ENCODE measurements at places on chromosomes 7 and 10. TPM values are rescaled to one million over a fixed set of nuclear protein-coding genes. Genes with fewer than 3 reads are reported as not detected.

- no peaks in the 10 kb centered on the region for H3K27me3 ChIP-seq
- no peaks in the 10 kb centered on the region for H3K36me3 ChIP-seq
- H3K27ac ChIP-seq = no peak overlapping the region
- H3K4me3 ChIP-seq = no peak overlapping the region
These were observed 66.6 kb downstream of the CAV1 start for GRCh38 chr7:116591202-116592040.

DNA sequence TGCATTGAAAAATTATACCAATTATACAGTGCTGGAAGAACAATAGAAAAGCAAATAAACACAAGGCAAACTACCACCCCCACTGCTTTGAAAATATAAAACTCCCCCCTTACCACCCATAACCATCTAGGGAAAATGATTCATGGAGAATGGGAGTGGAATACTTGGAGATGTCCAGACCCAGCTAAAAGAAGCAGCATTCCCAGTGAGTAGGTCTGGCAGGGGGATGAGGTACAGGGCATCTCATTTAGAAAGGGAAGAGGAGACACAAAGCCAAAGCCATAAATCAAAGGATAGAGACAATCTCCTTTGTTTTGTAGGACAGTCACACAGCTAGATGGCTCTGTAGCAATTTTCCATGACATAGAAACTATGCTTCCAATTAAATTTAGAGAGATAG lies 36.0 kb upstream of the DGKI start:
- H3K27ac ChIP-seq = no peak overlapping the region
- DNase-seq = no peak
- H3K4me1 ChIP-seq = no peaks in the 10 kb centered on the region
- H3K36me3 ChIP-seq = peaks cover 23% of the 10 kb centered on the region

Gene SMO
- total RNA-seq = 32.9 TPM

GRCh38 chr10:122154545-122155366 lies 116.3 kb upstream of the BTBD16 start:
- H3K27ac ChIP-seq = peak overlapping the region; percentile 83
- no peaks in the 10 kb centered on the region for H3K27me3 ChIP-seq
- peak; percentile 88 for DNase-seq
- H3K4me3 ChIP-seq = peak overlapping the region; percentile 6
- no peaks in the 10 kb centered on the region for H3K36me3 ChIP-seq
- peaks cover 3% of the 10 kb centered on the region for H3K4me1 ChIP-seq

DNA sequence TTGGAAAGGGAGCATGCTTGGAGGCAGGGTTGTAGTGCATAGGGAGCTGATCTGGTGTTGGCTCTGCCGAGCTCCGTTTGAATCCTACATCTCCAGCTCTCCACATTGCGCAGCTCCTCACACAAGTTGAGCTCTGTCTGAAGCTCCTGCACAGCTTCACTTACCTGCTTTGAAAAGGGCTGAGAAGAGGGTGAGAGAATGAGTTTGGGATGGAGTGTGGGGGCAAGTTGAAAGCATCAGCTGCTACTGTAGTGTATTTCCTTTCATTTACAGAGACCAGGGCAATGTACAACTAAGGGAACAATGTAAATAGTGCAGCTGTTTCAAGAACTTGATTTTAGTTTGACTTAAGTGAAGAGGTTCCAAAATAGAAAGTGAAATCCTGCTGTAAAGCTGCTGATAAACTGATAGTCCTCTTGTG lies 88.5 kb downstream of the VTI1A start:
- H3K4me3 ChIP-seq = no peak overlapping the region
- no peaks in the 10 kb centered on the region for H3K4me1 ChIP-seq
- no peaks in the 10 kb centered on the region for H3K36me3 ChIP-seq
- H3K27ac ChIP-seq = no peak overlapping the region
- no peak for DNase-seq

Gene ZNF438
- total RNA-seq = 10.1 TPM

DNA sequence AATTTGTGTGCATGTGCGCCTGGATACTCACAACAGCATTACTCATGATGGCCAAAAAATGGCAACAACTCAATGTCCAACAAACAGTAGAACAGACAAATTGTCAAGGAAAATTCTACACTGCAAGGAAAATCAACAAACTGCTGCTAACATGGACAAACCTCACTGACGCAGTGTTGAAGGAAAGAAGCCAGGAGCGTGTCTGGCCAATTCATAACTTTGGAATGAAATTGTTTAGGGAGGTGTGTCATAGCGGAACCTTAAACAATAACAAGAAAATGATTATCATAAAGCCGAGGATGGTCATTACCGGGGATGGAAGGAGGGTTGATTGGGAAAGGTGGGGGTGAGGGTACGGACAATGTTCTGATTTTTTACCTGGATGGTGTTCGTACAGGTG lies 29.1 kb downstream of the ALOX5 start:
- H3K4me1 ChIP-seq = no peaks in the 10 kb centered on the region
- H3K4me3 ChIP-seq = no peak overlapping the region
- no peak overlapping the region for H3K27ac ChIP-seq

Gene TLX1
- 0.05 TPM for total RNA-seq

DNA sequence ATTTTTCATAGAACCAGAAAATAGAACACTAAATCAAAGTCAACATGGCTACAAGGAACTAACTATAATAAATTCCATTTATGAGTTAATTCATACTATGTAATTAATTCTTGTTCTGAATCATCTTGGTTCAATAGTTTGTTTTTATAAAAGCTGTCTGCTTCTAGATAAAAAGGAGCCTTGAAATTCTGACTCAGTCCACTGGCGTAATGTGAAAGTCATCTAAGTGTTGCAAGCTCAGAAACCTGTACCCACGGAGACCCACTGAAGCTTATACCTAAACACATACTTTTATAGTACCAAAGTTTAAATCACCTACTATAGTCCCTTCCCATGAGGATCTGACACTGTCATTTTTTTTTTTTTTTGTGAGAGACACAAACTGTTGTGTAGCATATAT lies 489.4 kb downstream of the SEMA3D start:
- no peak for DNase-seq
- H3K36me3 ChIP-seq = no peaks in the 10 kb centered on the region
- no peaks in the 10 kb centered on the region for H3K27me3 ChIP-seq
- no peak overlapping the region for H3K4me3 ChIP-seq
- no peaks in the 10 kb centered on the region for H3K4me1 ChIP-seq

- H3K27ac ChIP-seq = no peak overlapping the region
- no peak for DNase-seq
- H3K27me3 ChIP-seq = no peaks in the 10 kb centered on the region
- H3K4me1 ChIP-seq = no peaks in the 10 kb centered on the region
- peaks cover 8% of the 10 kb centered on the region for H3K36me3 ChIP-seq
- H3K4me3 ChIP-seq = no peak overlapping the region
These were observed 11.2 kb downstream of the IQCE start for GRCh38 chr7:2570021-2570420.

DNA sequence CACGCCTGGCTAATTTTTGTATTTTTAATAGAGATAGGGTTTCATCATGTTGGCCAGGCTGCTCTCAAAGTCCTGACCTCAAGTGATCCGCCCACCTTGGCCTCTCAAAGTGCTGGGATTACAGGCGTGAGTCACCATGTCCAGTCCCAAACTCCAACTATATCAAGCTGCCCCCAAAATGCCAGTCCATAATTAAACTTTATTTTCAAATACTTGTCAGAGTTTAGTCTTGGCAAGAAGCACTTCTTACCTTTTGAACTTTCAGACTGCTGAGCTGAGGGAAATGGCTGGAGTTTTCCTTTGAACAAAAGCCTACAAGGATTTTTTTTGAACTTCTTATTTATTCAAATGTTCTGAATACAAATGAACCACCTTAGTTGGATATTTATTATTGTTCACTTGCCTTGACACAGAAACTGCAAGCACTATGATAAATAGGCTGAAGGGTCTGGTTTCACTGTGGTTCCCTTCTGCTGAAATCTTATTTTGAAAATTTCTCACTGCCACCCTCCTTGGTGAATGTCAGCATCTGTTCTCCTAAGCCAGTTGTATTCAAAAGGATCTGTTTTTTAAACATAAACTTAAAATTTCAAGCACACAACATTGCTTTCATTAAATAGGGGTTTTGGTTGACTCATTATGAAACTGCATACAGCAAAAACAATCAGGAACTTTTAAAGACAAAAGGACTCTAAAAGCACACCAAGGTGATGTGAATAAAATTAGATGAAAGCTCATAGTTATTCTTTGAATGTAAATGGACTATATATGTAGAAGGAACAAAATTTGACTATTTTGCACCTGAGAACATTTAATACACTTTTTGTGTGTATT lies 101.7 kb upstream of the SLC26A5 start:
- H3K27me3 ChIP-seq = no peaks in the 10 kb centered on the region
- no peak overlapping the region for H3K27ac ChIP-seq
- no peaks in the 10 kb centered on the region for H3K4me1 ChIP-seq
- DNase-seq = no peak
- no peaks in the 10 kb centered on the region for H3K36me3 ChIP-seq

DNA sequence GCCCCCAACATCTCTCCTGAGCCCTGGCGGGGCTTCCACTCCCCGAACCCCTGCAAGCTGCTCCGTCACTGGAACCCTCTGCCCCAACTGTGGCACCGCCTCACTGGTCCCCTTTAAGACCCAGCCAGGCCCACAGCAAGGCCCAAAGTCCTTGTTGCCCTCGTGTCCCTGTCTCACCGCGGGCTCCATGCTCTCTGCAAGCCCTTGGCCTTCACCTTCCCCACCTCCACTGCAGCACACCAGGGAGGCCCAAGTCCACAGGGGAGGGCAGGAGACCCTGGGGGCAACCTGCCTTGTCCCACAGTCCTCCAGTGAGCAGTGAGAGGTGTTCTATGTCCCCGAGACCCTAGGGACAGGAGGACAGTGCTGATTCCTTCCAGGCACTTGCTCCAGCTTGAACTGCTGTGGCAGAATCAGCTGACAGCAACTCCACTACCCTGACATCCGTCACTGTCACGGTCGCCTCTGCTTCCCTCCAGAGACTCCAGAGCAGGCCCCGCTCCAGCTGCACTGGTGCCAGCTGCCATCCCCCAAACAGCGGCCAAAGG lies 105.3 kb downstream of the CYTH3 start:
- no peak overlapping the region for H3K4me3 ChIP-seq
- H3K27ac ChIP-seq = no peak overlapping the region
- DNase-seq = no peak
- no peaks in the 10 kb centered on the region for H3K4me1 ChIP-seq
- H3K27me3 ChIP-seq = no peaks in the 10 kb centered on the region

DNA sequence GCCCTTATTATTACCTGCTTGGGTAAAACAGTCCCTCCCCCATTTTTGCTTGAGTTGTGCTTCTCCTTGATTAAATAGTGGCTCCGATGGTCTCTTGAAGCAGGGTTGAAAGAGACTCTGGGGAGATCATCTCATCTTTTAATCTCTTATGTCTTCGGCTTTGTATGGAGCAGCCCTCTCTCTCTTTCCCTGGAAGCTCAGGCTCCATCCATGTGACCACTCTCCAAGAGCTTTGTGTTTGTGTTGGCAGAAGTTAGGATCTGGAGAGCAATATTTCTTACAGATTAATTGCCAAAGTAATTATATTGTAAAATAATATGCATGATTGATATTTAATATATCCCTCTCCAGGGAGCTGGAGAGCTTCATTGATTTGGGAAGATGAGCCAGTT lies 76.9 kb downstream of the LRRC4 start:
- no peak for DNase-seq
- H3K27ac ChIP-seq = no peak overlapping the region
- H3K36me3 ChIP-seq = no peaks in the 10 kb centered on the region

Gene ANXA8L1
- total RNA-seq = 15.0 TPM

GRCh38 chr10:70575874-70576802 lies 26.4 kb downstream of the PRF1 start:
- H3K4me1 ChIP-seq = no peaks in the 10 kb centered on the region
- no peaks in the 10 kb centered on the region for H3K27me3 ChIP-seq
- DNase-seq = peak; percentile 23
- H3K4me3 ChIP-seq = no peak overlapping the region
- no peak overlapping the region for H3K27ac ChIP-seq
- no peaks in the 10 kb centered on the region for H3K36me3 ChIP-seq

Gene CALHM3
- not detected for total RNA-seq

Gene SFRP4
- total RNA-seq = 3.2 TPM

GRCh38 chr7:71210220-71210619 lies 78.3 kb downstream of the GALNT17 start:
- H3K27me3 ChIP-seq = no peaks in the 10 kb centered on the region
- DNase-seq = no peak
- no peaks in the 10 kb centered on the region for H3K36me3 ChIP-seq
- H3K27ac ChIP-seq = no peak overlapping the region
- H3K4me1 ChIP-seq = no peaks in the 10 kb centered on the region

GRCh38 chr10:106772957-106773356 lies 391.5 kb downstream of the SORCS1 start:
- H3K27me3 ChIP-seq = no peaks in the 10 kb centered on the region
- no peaks in the 10 kb centered on the region for H3K4me1 ChIP-seq
- no peaks in the 10 kb centered on the region for H3K36me3 ChIP-seq
- DNase-seq = no peak
- H3K4me3 ChIP-seq = no peak overlapping the region
- no peak overlapping the region for H3K27ac ChIP-seq

GRCh38 chr7:85630904-85631600 lies 444.2 kb upstream of the SEMA3D start:
- no peak overlapping the region for H3K4me3 ChIP-seq
- no peak overlapping the region for H3K27ac ChIP-seq
- no peaks in the 10 kb centered on the region for H3K4me1 ChIP-seq
- no peaks in the 10 kb centered on the region for H3K27me3 ChIP-seq

GRCh38 chr7:80771523-80771922 lies 133.1 kb downstream of the CD36 start:
- H3K4me1 ChIP-seq = peaks cover 2% of the 10 kb centered on the region
- H3K27me3 ChIP-seq = no peaks in the 10 kb centered on the region
- H3K36me3 ChIP-seq = no peaks in the 10 kb centered on the region
- DNase-seq = no peak
- no peak overlapping the region for H3K4me3 ChIP-seq

Gene LRRN3
- 0.32 TPM for total RNA-seq

Gene UNC5B
- 58.4 TPM for total RNA-seq

- H3K27me3 ChIP-seq = no peaks in the 10 kb centered on the region
- no peak overlapping the region for H3K27ac ChIP-seq
- H3K4me1 ChIP-seq = no peaks in the 10 kb centered on the region
- H3K36me3 ChIP-seq = no peaks in the 10 kb centered on the region
These were observed 27.4 kb upstream of the UBE3C start for GRCh38 chr7:157111311-157111710.

- no peaks in the 10 kb centered on the region for H3K4me1 ChIP-seq
- H3K27me3 ChIP-seq = no peaks in the 10 kb centered on the region
- H3K27ac ChIP-seq = no peak overlapping the region
- no peak overlapping the region for H3K4me3 ChIP-seq
These were observed 79.3 kb downstream of the CNOT4 start for GRCh38 chr7:135430626-135431025.

Data from prostate gland (tissue), 2 donors.